ENCODE measurements at places on chromosomes 7 and 10.

DNA sequence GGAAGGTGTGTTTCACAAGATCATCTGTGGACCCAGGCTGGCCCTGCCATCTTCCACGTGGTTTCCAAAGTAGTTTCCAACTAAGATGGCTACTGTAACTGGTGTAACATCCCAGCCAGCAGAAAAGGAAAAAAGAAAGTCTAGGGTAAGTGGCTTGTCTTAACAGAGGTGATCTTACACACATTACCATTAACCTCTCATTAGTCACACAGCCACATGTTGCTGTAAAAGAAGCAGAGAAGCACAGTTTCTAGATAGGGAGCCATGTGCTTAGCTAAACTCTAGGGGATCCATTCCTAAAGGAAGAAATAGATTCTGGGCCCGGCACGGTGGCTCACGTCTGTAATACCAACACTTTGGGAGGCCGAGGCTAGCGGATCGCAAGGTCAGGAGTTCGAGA, 54.3 kb downstream of the ZNF438 start:
- DNase-seq: no peak

DNA sequence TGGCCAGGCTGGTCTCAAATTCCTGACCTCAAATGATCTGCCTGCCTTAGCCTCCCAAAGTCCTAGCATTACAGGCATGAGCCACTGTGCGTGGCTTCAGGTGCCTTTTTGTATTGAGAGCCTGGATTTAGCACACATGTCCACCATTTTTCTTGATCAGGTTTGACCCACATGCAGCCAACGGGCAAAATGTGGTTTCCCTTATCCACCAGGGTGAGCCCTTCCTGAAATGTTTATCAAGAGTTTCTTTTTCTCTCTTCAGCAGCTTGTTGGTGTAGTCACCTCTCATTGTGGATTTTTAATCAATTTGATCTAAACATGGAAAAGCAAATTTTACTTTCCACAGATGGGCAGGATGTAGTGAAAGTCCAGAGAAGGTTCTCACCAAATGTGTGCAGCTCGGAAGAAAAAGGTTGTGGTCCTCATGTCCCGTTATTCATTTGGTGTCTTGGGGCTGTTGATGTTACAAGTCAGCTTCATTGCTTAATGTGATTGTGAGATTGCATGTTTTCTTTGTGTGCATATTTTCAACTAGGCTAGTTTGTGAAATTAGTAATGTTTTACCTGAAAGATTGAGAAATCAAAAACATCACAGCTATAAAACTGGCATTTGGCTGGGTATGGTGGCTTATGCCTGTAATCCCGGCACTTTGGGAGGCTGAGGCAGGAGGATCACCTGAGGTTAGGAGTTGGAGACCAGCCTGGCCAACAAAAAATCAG, 28.9 kb downstream of the GUSB start:
- DNase-seq: no peak

DNA sequence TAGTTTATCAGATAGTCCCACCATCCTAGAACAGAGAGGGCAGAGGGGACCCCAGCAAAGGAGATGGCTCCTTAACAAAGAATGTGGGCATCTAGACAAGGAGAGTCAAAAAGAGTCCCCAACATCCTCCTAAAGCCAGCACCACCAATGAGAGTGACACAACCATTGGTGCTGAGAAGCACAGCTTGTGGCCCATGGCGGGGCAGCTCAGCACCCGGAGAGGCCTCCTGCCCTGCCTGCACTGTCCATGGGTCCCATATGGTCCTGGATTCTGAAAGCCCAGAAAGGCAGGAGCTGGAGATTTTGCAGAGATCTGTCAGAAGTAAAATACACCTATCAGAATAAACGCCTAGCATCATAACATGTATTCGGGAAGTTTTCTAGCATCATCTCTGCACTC, 311.8 kb upstream of the ZNF32 start:
- DNase-seq: no peak

DNA sequence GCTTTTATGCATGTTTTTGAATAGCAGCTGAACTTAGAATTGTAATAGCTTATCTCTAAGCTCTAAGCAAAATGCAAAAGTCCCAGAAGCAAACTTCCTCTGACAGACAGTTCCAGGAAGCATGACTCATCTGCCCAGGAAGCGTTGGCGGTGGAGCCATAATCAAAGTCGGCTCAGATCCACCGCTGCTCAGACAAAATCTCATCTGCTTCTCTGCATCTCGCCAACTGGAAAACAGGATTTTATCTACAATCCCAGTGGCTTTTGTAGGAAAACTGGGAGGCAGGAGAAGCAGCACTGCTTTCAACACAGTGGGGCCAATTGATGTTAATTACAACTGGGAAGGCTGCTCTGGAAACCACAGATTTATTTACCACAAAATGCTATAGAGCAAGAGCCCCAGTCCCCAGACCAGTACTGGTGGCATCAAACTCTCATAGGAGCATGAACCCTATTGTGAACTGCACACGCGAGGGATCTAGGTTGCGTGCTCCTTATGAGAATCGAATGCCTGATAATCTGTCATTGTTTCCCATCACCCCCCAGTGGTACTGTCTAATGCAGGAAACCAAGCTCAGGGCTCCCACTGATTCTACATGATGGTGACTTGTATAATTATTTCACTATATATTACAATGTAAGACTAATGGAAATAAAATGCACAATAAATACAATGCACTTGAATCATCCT, 99.9 kb downstream of the CUBN start:
- DNase-seq: peak; percentile 48

GRCh38 chr7:5012985-5013384, 32.7 kb upstream of the RBAK start:
- no peak for DNase-seq

DNA sequence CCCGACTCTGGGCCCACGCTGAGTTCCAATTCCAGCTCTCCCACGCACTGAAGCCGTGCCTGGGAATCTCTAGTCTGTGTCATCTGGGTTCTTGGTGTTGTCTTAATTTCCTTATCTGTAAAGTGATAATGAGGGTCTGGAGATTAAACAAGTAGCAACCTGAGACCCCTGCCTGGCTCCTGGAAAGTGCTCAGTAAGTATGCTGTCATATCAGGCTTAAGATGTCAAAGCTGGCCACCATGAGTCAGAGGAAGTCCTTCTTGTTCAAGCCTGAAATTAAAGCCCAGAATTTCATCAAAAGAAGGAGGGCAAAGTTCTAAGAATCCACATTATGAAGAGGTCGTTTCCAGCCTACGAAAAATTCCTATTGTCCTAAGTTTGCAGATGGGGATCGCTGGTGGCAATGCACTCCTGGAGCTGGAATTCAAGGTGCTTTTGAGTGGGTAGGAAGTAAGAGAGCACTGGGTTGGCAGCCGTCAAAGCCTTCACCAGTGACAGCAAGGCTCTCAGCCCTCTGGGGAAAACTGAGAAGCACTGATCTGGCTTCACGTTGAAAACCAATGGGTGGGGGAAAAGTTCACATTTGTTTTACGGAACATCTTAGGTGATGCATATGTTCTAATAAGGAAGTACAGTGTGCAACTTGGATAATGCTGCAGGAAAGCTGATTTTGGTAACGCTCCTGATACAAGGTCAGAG, 50.3 kb upstream of the NCAPG2 start:
- no peak for DNase-seq

GRCh38 chr7:45112648-45113047, 1.2 kb upstream of the TBRG4 start:
- no peak for DNase-seq

DNA sequence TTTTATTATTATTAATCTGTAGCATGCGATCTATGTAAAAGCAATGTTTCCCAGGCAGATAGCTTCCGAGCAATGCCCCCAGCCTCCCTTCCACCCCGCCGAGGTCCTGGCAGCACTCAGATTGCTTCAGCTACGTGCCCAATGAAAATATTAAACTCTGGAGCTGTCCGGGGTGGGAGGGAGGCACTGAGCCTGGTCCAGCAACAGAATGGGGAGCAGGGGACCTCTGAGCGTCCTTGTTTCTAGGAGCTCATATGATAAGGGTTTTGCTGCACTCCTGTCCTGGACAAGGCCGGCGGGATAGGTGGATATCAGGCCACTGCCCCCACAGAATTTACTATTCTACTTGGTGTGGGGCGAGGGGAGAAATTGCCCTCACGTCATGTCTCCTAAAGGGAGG, 44.5 kb upstream of the CDK1 start:
- no peak for DNase-seq

All from ACHN (cell line).